NT2/D1 (cell line): ENCODE measurements at places on chromosomes 6 and 20.

- DNase-seq: no peak
These were observed 697.5 kb downstream of the PRKN start for GRCh38 chr6:162029873-162030576.

DNA sequence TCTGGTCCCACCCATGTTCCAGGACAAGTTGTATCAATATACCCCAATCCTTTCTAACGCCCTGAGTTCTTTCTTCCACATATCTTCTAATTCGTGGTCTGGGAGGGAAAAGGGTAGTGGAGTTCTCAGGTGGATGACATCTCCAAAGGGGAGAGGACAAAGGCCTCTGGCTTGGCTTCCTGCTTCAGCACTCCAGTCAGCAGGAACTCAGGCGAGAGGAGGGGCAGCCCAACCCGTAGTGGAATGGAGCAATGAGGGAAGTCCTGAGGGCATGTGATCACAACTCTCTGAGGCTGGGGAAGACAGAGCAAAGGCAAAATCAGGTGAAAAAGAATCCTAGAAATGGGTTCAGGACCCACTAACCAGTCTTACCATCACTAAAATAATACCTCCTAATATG is 9.6 kb upstream of the NRM start:
- no peak for DNase-seq

- DNase-seq: no peak
These were observed 24.3 kb downstream of the TOP1 start for GRCh38 chr20:41052742-41053419.

DNA sequence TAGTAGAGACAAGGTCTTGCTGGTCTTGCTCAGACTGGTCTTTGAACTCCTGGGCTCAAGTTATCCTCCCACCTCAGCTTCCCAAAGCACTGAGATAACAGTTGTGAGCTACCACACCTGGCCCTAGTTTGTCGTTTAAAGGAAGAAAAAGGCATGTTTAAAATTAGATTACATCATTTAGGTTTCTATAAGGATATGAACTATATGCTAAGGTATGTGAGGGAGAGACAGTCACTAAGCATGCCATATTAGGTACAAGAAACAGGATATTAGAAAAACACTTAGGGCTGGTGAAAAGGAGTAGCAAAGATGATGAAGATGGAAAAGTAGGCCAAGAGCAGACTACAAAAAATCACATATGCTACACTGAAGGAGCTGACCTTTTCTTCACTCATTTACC is 106.4 kb downstream of the ASCC3 start:
- DNase-seq: no peak

- DNase-seq: no peak
These were observed 28.8 kb upstream of the MYLK2 start for GRCh38 chr20:31790401-31790800.

DNA sequence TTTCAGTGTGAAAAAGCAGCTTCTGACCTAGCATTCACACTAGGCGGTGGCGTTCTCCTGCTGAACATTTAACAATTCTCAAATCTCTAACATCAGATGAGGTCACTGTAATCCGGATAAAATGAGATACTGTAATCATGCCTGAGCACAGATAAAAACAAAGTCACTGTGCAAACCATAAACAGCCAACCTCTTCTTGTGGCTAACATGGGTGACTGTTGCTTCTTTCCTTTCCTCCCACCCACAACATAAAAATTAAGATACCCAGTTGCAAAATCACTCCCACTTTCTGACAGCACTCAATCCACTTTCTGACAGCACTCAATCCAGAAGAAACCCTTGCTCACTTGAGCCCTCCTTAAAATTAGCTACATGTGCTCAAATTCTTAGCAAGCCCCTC is 11.5 kb upstream of the ALDH8A1 start:
- no peak for DNase-seq

DNA sequence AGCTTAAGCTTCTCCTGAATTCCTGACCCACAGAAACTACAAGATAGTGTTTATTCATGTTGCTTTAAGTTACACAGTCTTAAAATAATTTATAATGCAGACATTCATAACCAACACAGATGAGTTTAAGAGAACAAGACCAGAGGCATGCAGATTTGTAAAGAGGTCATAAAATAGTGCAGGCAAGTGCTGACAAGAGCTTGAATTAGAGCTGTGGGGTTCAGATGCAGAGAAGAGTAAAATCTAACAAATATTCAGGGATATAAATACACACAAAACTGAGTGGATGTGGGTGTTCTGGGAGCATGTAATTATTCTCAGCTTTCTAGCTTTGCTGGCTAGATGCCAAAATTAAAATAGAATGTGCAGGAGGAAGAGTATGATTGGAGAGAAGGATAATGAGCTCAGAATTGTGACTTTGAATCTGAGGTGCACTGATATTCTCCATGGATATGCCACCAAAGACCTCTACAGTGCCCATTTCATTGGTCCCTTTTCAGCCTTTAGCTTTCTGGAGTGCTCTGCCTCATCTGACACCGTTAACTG is 291.9 kb upstream of the SGK1 start:
- DNase-seq: no peak

- DNase-seq: no peak
These were observed 163.3 kb downstream of the QRSL1 start for GRCh38 chr6:106792536-106793236.

DNA sequence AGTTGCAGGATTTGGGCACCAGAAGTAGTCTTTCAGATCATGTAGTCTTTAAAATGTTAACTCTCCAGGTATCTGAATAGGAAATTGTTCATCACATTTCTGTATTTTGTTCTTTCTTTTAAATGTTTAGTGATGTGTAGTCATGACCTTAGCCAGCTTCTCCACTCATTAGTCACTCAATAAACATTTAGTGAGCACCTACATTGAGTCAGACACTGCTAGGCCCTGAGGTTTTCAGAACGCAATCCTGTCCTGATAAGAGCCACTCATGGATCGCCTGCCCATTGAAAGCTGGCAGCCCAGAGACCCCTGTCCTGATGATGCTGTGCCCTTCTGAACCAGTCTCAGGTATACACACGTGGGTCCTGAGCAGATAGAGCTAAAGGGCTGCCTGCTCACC is 163.4 kb upstream of the HEY2 start:
- no peak for DNase-seq

DNA sequence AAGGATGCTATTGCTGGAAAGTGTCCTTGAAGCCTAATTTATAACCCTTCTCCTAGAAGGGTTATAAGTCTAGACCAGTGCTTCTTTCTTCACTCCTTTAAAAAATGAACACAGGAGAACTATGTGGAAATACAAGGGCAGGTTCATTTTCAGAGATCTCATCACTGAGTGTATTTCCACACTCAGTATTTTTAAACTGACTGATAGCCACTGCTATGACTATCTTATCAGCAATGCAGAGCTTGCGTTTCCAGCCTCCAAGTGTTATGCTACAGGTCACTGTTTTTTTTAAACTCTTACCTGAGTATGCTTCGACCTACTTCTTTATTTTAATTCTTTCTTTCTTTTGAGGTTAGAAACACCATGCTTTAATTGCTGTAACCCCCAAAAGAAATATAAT is 319.1 kb downstream of the ARHGAP18 start:
- DNase-seq: no peak

- DNase-seq: no peak
These were observed 6.7 kb upstream of the SYNJ2 start for GRCh38 chr6:157974967-157975366.

- no peak for DNase-seq
These were observed 245.9 kb downstream of the EYS start for GRCh38 chr6:65461121-65461520.

GRCh38 chr6:33204415-33205190 is at the start of gene HSD17B8:
HSD17B8 (plus strand) TSS chr6:33204655; CDS start chr6:33204669, 14 bp downstream.
- peak; percentile 78 for DNase-seq

DNA sequence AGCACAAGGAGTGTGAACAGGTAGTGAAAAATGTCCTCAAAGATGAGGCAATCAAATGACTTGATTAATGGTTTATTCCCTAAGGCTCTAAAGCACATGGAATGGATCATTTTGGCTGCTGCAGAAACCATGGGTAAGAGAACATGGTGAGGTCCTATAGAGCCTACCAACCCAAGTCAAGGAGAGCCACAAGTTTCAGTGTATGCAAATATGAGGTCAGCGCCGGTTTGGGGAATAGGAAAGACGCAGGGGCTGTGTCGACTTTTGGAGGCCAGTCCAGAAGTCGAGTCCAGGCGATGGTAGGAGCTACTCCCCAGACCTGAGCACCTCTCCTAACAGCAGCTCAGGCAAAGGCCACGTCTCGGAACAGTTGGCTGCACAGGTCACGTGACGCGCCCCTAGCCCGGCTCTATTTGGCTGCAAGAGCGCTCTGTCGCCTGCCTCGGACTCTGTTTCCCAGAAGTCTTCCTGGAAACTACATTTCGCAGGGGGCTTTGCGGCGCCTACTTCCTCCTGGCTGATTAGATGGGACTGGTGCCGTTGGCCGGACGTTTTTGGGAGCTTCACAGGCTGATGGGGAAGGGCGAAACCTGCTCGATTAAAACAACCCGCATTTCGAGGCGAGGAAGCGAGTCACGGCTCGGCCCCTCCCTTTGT is 74.4 kb upstream of the CHD6 start:
- DNase-seq: peak; percentile 85

DNA sequence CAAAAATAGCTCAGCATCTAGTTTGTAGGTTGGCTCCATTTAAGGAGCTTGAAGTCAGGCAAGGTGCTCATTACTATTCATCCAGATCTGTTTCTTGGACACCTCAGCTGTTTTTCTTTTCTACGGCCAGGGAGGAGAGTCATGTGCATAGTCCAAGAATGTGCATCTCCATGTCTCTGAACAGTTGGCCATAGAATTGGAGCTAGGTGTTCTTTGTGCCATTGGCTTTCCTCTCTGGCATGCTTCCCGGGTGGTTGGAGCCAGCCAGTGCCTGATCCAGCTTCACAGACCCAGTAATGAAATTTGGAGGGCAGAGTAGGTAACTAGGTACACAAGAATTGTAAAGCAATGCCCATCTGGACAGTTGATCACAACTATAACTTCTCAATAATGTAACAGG is 21.6 kb downstream of the EYA4 start:
- DNase-seq: no peak

GRCh38 chr6:2476376-2476775 is 231.0 kb upstream of the GMDS start:
- no peak for DNase-seq

DNA sequence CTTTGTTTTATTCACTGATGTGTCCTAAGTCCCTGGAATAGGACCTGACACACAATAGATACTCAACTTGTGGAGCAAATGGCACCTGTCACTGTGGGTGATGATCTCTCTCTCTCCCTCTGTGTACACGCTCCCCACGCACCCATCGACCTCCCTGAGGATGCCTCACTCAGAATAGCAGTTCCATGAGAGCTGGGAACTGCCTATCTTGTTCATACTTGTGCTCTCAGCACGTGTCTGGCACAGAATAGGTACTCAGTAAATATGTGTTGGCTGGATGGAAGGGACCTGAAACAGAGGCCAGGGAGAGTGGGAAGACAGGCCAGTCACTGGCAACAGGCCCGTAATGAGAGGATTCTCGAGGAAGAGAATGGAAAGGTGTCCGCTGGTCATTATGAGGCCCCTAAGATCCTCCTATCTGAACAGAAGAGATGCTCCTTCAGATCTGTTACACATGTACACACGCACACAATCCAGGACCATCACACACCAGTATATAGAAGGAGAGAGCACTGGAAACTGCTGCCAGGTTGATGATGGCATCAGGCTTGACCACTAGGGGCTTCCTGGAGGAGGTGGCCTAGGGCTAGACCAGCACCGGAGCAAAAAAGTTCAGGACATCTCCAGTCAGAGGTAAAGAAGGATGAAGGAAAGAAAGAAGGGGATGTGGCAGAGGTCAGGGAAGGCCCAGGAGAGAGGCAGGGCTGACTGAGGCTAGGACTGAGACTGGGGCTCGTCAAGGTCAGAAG is 30.9 kb downstream of the VEGFA start:
- DNase-seq: no peak

GRCh38 chr6:159493898-159494585 is 199.0 kb downstream of the SOD2 start:
- DNase-seq: no peak
